ENCODE measurements at places on chromosomes 13 and 19. TPM values are rescaled to one million over a fixed set of nuclear protein-coding genes. Genes with fewer than 3 reads are reported as not detected.

- peak; percentile 26 for DNase-seq
Measured at GRCh38 chr19:5593343-5594255, 25.8 kb upstream of the TINCR start.

CCL25 gene
- total RNA-seq = not detected

DNA sequence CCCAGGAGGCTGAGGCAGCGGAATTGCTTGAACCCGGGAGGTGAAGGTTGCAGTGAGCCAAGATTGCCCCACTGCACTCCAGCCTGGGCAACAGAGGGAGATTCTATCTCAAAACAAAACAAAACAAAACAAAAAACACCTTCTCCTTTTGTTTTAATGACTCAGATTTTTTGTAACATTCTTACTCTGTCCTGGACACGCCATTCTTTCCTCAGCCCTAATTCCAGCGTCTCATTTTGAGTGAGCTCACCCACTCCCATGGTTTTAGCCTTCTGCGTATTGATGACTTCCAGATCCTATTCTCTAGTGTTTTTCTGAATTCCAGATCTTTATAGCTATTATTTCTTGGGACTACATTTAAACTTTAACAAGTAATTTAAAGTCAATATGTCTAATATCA is 326.3 kb downstream of the MYO16 start:
- no peak for DNase-seq

- DNase-seq = no peak
Measured at GRCh38 chr13:64749301-64749700, 2480.8 kb downstream of the PCDH9 start.

GRCh38 chr13:30712536-30713532 is 22.5 kb upstream of the ALOX5AP start:
- DNase-seq = no peak

- no peak for DNase-seq
Measured at GRCh38 chr19:6270076-6270745, 9.6 kb downstream of the MLLT1 start.

GRCh38 chr19:18438331-18439024 is 545 bp upstream of the ISYNA1 start:
- DNase-seq = peak; percentile 90

DNA sequence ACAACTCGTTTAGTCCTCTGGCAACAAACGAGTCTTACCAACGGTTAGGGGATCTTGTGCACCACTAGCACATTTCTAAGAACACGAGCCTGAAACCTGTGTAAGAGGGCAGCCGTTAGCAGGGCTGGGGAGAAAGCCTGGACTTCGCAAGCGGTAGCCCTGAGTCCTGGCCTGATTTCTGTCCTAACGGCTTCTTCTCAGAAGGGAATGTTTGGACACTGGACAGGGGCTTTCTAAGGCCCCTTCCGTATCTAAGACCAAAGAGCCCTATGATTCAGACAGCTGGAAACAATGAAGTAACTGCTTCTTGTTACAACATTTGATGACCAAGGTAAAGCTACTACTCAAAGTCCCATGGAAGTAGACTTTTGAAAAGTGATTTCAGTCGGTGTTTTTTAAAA is 2.2 kb downstream of the ANKRD10 start:
- DNase-seq = no peak

LYPD5 gene
- 4.2 TPM for total RNA-seq

GRCh38 chr19:2148482-2149135 is 2.8 kb downstream of the AP3D1 start:
- DNase-seq = no peak

DNA sequence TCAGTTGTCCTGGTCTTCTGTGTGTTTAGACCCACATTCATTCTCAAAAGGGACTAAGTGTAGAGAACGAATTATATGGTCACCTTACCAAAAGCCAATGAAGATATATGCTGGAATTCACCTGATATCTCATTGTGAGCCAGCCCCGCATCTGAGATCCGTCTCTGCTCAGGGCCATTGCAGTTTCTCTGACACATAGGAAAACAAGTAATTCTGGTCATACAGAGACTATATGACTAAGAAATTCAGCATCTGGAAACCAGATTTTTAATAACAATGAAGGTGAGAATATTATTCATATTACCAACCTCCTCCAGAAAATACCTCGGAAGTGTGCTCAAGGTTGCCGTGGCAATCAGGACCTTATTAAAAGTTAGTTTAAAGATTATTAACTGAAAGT is 278.6 kb upstream of the EDNRB start:
- DNase-seq = no peak

- DNase-seq = no peak
Measured at GRCh38 chr13:60318186-60318585, 78.8 kb upstream of the TDRD3 start.

GRCh38 chr19:31957711-31958110 is 387.7 kb upstream of the ZNF507 start:
- DNase-seq = no peak

DNA sequence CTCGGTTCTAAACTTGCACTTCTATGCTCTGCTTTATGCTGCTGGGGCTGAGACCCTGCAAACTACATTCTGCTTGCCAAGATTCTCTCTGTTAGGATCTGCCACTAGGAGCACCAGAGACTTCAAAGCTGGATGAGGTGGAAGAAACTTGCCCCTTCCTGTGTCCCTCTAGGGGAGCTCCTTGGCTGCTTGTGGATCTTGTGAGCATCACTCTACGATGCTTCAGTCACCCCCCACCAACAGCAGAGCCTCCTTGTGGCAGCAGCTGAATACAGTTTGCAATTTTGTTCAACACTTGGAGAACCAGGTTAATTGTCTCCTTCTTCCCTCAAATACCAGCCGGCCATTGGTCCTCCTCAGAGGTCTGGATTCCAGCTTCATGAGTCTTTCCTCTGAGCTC is 310.6 kb downstream of the FGF14 start:
- DNase-seq = no peak

GRCh38 chr13:20185366-20186056 is 7.2 kb downstream of the GJB2 start:
- no peak for DNase-seq

GRCh38 chr13:61692691-61693090 is 277.0 kb upstream of the PCDH20 start:
- no peak for DNase-seq

GRCh38 chr13:105908586-105908985 is 626.9 kb downstream of the EFNB2 start:
- no peak for DNase-seq

- DNase-seq = no peak
Measured at GRCh38 chr13:24124789-24125476, 35.6 kb upstream of the SPATA13 start.

GRCh38 chr13:37741536-37741935 is 128.0 kb downstream of the TRPC4 start:
- DNase-seq = no peak

DNA sequence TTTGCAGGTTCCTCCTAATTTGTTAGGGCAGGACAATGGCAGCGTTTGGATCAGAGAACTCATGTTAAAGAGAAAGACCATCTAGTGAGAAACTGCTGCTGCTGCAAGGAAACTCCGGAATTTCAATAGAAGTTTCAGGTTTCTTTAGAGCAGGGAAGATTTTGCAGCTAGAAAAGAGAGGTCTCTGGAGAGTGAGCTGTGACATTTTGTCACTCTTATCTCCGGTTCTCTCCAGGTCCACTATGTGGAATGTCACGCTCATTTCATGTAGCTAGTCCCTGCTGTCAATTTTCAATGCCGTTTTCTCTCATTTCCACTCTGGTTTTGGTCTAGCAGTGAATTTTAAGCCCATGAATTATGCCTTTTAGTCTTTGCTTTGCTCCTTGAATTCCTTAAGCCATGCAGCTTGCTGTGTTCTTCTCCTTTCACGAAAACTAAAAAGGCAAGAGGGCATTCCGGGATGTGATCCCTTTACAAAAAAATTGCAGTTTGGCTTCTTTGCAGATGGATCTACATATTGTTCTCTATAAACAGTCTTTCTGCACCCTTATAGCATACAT is 46.7 kb upstream of the POSTN start:
- no peak for DNase-seq

DNA sequence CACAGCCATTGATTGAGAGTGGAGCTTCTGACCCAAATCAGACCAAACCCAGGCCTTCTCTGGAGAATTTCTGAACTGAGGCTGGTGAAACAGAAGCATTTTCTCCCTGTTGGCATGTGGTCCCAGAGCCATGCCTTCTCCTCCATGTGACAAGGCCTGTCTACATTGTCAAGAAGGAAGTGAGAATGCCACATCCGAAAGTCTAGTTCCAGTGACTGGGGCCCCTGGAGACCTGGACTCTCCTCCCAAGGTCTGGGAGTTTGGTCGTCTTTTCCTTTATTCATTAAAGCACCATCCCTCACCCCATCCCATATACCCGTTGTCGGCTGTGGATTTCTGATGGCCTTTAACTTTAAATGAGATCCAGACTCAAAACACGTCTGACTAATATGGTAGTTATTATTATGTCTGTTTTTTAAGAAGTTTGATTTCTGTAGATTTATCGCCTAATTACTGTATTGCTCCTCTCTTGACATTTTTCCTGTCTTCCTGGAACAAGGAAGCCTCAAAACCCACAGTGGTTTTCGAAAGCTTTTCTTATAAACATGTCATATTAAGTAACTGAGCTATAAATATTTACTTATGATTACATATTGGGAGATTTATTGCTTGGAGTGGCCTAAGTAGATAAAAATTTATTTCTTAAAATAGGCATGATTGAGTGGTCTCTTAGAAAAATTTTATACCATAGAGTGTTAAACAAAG is 128.3 kb upstream of the FRY start:
- DNase-seq = no peak

DNA sequence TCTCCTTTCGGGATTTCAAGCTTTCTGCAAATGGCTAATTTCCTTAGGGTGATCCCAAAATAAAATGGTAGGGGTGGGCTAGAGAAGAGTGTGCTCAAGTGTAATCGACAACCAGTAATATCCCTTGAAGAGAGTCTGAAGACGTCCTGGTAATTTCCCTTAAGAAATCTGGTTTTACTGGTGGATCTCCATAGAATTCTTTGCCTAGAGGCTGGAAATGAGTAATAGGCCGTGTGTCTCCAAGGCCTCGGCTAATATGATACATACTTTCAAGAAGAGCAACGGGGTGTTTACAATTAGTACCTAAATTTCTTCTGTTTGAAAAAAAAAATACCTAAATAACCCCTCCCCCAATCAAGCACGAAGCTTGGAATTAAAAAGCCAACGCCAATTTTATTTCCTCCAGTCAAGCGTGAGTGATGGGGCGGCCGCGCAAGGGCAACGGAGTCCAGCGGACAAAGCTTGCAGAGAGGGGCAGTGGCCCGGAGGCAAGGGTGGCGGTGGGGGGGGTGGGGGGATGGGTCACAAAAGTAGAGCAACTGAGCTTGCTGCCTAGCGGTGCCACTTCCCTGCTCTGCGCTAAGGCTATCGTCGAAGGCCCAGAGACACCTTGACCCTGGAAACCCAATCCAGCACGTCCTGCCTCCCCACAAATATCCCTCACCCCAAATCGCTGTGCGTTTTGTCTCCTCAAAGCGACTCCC is 7.8 kb downstream of the SOX21 start:
- DNase-seq = peak; percentile 57

GRCh38 chr19:29872224-29872731 is 60.5 kb downstream of the CCNE1 start:
- DNase-seq = no peak

- DNase-seq = peak; percentile 45
Measured at GRCh38 chr13:48726711-48727110, 73.0 kb downstream of the CYSLTR2 start.

LIM2 gene
- total RNA-seq = not detected

DNA sequence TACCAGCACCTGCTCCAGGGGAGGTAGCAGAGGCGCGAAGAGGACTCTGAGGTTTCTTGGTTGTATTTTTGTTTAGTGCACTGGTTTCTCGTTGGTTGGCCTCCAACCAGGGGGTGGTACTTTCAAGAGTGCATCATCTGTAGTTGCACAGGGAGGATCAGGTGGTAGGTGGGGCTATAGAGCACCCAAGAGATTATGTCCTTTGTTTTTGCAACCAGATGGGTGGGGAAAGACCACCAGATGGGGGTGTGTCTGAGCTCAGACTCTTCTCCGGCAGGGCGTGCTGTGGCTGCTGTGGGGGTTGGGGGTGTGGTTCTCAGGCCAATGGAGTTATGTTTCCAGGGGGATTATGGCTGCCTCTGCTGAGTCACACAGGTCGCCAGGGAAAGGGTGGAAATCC is 254.4 kb upstream of the KLF12 start:
- DNase-seq = no peak

DNA sequence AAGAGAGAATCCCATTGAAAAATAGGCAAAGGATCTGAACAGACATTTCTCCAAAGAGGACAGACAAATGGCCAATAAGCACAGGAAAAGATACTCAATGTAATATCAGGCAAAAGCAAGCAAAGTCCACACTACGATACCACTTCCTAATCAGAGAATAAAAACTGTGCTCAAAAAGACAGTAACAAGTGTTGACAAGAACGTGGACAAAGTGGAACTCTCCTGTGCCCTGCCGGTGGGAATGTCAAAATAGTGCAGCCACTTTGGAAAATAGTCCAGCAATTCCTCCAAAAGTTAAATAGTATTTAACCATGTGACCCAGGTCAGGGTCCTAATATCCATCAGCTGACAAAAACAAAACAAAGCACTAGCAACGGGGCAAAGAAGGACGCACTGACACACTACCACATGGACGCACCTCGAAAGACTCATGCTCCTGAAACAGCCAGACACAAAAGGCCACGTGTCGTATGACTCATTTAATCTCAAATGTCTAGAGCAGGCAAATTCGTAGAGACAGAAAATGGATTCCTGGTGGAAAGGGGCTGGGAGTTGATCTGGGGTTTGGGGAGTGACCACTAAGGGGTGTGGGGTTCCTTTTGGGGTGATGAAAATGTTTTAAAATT is 5.2 kb downstream of the MIER2 start:
- DNase-seq = no peak

GRCh38 chr13:21884299-21884909 is 213.5 kb downstream of the FGF9 start:
- DNase-seq = no peak

- DNase-seq = no peak
Measured at GRCh38 chr13:26743971-26744370, 16.6 kb downstream of the GPR12 start.

DNA sequence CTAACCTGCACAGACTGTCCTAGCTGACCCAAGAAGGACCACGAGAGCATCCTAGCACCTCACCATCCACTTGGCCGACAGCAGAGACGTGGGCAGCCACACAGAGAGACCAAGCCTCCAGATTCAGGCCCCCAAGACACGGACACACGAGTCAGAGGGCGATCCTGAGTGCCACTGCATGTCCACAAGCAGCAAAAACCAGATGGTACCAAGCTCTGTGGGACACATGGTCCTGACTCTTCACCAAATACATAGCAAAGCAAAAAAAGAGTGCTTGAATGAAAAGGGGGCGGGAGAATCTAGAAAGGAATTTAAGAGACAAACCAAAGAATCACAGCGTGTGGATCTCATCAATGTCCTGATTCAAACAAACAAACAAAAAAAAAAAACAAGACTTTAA is 45.2 kb downstream of the MLLT1 start:
- no peak for DNase-seq

DNA sequence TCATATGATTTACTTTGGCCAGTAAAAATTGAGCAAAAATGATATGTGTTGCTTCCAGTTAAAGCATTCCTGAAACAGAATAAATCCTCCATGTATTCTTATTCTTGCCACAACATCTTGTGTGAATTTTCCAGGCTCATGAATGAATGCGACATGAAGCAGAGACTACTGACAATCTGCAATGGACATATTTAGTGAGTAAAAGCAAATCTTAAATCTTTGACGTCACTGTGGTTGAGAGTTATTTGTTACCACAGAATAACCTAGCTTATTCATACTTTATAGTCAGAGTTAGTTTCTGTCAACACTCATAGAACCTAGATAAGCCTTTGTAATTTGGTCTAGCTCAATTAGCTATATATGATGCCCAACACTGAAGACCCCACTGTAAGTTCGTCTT is 1443.1 kb downstream of the PCDH9 start:
- no peak for DNase-seq
